Activated CD4-positive, alpha-beta T cell treated with anti-CD3 and anti-CD28 coated beads, Interleukin-2, amount 50 U/mL, for 1 hour (primary cell): ENCODE measurements at places on chromosomes 13 and 19.

DNA sequence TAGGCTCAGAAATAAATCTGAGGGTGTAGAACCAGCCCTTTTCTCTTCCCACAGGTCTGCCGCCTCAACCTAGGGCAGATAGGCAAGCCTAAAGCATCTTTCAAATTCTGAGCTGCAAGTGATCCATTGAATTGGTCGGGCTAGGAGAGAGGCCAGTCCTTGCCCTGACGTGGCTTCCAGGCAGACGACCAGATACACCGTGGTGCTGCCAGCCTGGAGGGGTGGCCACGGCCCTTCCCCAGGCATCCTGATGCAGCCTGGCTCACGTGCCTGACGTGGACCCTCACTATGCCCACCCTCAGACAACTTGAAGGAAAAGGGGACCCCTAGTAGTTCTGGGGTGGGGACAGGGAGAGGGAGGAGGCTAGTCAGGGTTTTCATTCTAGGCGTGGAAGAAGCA is 859.3 kb upstream of the KLHL1 start:
- DNase-seq: no peak

GRCh38 chr19:48772503-48772953 is 17.2 kb downstream of the FGF21 start:
- DNase-seq: no peak

GRCh38 chr19:28424077-28424476 is 788.9 kb downstream of the UQCRFS1 start:
- DNase-seq: no peak

- no peak for DNase-seq
Measured at GRCh38 chr19:15576526-15577156, 38.4 kb upstream of the CYP4F8 start.

GRCh38 chr19:28670836-28671235 is 542.1 kb downstream of the UQCRFS1 start:
- no peak for DNase-seq

- DNase-seq: no peak
Measured at GRCh38 chr13:51122868-51123566, 11.9 kb upstream of the C13orf42 start.

- no peak for DNase-seq
Measured at GRCh38 chr13:39874331-39875053, 219.0 kb downstream of the COG6 start.

- no peak for DNase-seq
Measured at GRCh38 chr19:28609091-28609755, 603.7 kb downstream of the UQCRFS1 start.

DNA sequence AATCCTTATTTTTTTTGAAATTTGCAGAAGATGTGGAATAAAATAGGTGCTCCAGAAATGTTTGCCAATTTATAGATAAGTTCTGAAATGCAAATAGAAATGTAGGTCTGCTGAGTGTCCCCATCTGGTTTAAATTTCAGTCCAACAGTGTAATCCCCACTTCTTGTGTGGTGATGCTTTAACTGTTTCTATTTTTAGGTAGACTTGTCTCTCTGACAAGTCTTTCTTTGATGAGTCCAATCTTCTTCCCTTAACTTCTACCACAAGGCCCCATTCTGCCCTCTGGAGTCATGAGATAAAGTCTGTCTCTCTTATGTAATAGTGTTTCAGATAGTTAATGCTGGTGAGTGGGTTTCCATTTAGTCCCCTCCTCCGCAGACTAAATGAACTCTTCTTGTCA is 390.4 kb downstream of the RFC3 start:
- DNase-seq: no peak
